T-helper 2 cell treated with Interferon-gamma antibody and Interleukin-4, amounts not matched to agents 100 ng/mL and 5 ng/mL, for 36 hours (primary cell): ENCODE measurements at places on chromosomes 12 and 14. TPM values are rescaled to one million over a fixed set of nuclear protein-coding genes. Genes with fewer than 3 reads are reported as not detected.

The ULK1 gene
- total RNA-seq: 21.3 and 24.1 TPM in 2 replicates

The B3GNT4 gene
- total RNA-seq: 0.36 and 0.45 TPM in 2 replicates

The MYF6 gene
- total RNA-seq: not detected in 2 replicates

The GPR65 gene
- 14.4 and 15.3 TPM in 2 replicates for total RNA-seq

The EIF2S3B gene
- total RNA-seq: 0.25 and 1.0 TPM in 2 replicates

The LRRC43 gene
- total RNA-seq: not detected in 2 replicates

The SLC7A7 gene
- total RNA-seq: not detected in 2 replicates

The BEGAIN gene
- 2.2 and 2.8 TPM in 2 replicates for total RNA-seq

The MTERF2 gene
- total RNA-seq: 4.2 and 4.8 TPM in 2 replicates

The LTB4R2 gene
- total RNA-seq: 16.6 and 17.5 TPM in 2 replicates

The INTS13 gene
- 43.9 and 44.6 TPM in 2 replicates for total RNA-seq

The KERA gene
- not detected in 2 replicates for total RNA-seq

The SLC7A8 gene
- 1.0 and 2.0 TPM in 2 replicates for total RNA-seq

The LEMD3 gene
- total RNA-seq: 32.1 and 34.3 TPM in 2 replicates

The EID3 gene
- 9.0 and 9.3 TPM in 2 replicates for total RNA-seq

The TMPRSS12 gene
- not detected in 2 replicates for total RNA-seq

The ADGRD1 gene
- total RNA-seq: 0.50 and 0.61 TPM in 2 replicates

The SERPINA10 gene
- not detected in 2 replicates for total RNA-seq

The RNU4-1 gene
- total RNA-seq: 3,138 and 3,380 TPM in 2 replicates

The CYP27B1 gene
- total RNA-seq: 4.2 and 4.3 TPM in 2 replicates

The MAP1LC3B2 gene
- 0.50 and 0.77 TPM in 2 replicates for total RNA-seq

The PPM1H gene
- total RNA-seq: 0.11 TPM in 1 of 2 replicates, not detected in the other

The PRH2 gene
- total RNA-seq: not detected in 2 replicates

The FAM161B gene
- 1.2 and 1.4 TPM in 2 replicates for total RNA-seq

The IFNG-AS1 gene
- total RNA-seq: not detected in 2 replicates
